Muscle of leg (tissue), 16 donors: ENCODE measurements at places on chromosomes 3 and 15. TPM values are rescaled to one million over a fixed set of nuclear protein-coding genes. Genes with fewer than 3 reads are reported as not detected.

- H3K27ac ChIP-seq: no peak overlapping the region
- no peak for DNase-seq
- peaks cover 22% of the 10 kb centered on the region for H3K4me1 ChIP-seq
- no peaks in the 10 kb centered on the region for H3K36me3 ChIP-seq
- H3K27me3 ChIP-seq: no peaks in the 10 kb centered on the region
- H3K4me3 ChIP-seq: no peak overlapping the region
Observed at GRCh38 chr3:40850861-40851260, 326.1 kb downstream of the ZNF621 start.

DNA sequence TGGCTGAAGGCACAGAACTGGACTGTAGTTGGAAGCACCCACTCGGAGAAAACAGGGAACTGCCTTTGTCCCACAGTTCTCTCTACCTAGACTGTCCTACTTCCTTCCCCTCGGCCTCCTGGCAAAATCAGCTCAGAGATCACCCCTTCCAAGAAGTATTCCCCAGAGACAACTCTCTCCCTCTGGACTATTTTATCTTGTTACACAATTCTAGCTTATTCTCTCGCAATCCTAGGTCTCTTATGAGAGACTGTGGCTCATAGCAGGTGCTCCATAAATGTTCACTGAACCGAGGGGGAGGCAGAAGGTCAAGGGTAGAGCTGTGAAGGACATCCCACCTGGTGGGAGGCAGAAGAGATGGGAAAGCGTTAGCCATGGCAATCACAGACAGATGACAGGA is 10.6 kb downstream of the HEG1 start:
- H3K4me3 ChIP-seq: no peak overlapping the region
- no peak overlapping the region for H3K27ac ChIP-seq
- no peak for DNase-seq
- H3K36me3 ChIP-seq: peaks cover 8% of the 10 kb centered on the region
- H3K4me1 ChIP-seq: peaks cover 44% of the 10 kb centered on the region

Gene C2CD4A
- under 0.01 TPM for total RNA-seq

GRCh38 chr3:71232175-71232679 is 351.3 kb downstream of the FOXP1 start:
- no peaks in the 10 kb centered on the region for H3K36me3 ChIP-seq
- DNase-seq: no peak
- no peaks in the 10 kb centered on the region for H3K27me3 ChIP-seq
- no peak overlapping the region for H3K4me3 ChIP-seq

DNA sequence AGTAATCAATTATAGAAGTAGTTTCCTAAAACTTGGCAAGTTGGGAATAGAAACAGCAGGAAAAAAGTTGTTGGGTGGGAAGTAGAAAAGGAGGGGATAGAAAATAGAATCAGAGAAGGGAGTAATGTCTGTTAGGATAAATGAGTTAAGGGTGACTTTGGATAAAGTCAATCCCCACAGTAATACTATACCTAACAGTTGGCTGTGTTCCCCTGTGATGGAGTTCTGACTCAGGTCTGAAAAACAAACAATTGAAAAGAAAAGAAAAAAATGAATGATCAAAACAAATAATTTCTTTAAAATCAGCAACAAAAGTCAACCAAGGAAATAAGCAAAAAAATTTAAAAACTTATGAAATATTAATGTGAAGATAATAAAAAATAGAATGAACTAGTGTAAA is 50.3 kb downstream of the EMC4 start:
- no peak for DNase-seq
- H3K27ac ChIP-seq: no peak overlapping the region
- no peak overlapping the region for H3K4me3 ChIP-seq
- H3K27me3 ChIP-seq: no peaks in the 10 kb centered on the region
- H3K36me3 ChIP-seq: no peaks in the 10 kb centered on the region
- H3K4me1 ChIP-seq: no peaks in the 10 kb centered on the region

Gene CPLX3
- total RNA-seq: not detected

GRCh38 chr3:161927131-161927530 is 430.5 kb downstream of the OTOL1 start:
- H3K36me3 ChIP-seq: no peaks in the 10 kb centered on the region
- H3K27ac ChIP-seq: no peak overlapping the region
- no peaks in the 10 kb centered on the region for H3K27me3 ChIP-seq
- H3K4me1 ChIP-seq: no peaks in the 10 kb centered on the region
- no peak overlapping the region for H3K4me3 ChIP-seq

Gene FGD5
- total RNA-seq: 14.1 TPM

DNA sequence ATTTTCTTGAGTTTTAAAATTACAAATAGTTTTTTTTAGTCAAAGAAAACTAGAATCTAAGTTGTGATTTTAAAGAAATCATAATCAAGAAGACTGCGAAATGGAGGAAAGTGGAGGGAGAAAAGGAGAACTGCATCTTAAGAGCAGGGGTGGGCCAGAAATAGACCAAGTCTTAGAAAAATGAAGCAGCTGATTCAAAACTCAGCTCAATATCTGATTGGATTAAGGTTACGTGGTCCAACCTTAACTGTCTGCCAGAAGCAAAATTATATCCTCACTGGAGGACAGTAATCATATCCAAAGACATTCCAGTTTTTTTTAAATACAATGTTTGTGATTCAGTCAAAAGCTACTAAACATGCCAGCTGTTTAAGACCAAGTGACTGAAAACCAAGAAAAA is 41.4 kb downstream of the CHSY1 start:
- H3K27ac ChIP-seq: peak overlapping the region; percentile 67
- H3K36me3 ChIP-seq: peaks cover 6% of the 10 kb centered on the region
- H3K4me1 ChIP-seq: peaks cover 9% of the 10 kb centered on the region
- no peak overlapping the region for H3K4me3 ChIP-seq
- H3K27me3 ChIP-seq: no peaks in the 10 kb centered on the region

- H3K36me3 ChIP-seq: no peaks in the 10 kb centered on the region
- no peaks in the 10 kb centered on the region for H3K27me3 ChIP-seq
Observed at GRCh38 chr3:3443482-3443881, 264.0 kb upstream of the CRBN start.

- H3K4me1 ChIP-seq: no peaks in the 10 kb centered on the region
- peaks cover 12% of the 10 kb centered on the region for H3K36me3 ChIP-seq
- peak; percentile 27 for DNase-seq
- no peak overlapping the region for H3K27ac ChIP-seq
- no peak overlapping the region for H3K4me3 ChIP-seq
Observed at GRCh38 chr3:156705761-156706616, 31.6 kb downstream of the TIPARP start.

DNA sequence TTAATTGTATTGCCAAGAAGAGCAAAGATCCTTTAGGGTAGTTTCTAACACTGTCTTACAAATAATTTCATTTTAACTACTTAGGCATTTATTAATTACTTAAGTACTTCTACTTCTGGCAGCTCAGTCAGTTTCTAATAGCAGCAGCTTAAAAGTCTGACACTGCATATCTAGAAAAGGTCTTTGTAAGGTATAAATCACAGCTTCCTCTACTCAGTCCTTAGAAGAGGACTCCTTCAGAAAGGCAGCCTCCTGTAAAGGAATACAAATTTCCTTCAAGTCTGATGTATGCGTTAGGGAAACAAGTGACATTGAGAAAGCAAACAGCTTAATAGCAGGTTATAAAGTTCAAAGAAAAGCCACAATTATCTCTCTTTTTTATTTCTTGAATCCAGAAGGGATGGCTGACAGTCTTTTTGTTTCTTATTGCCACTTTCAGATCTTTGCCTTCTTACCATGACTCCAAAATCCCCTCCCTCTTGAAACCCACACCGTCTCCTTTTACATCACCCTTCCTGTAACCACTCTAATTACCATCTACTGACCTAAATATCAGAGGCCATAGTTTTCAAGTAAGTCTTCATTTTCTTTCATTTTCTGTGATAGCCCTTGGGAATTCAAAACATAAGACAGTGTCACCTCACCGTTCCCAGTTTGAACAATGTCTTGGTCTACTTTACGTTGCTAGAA is 109.5 kb downstream of the CGGBP1 start:
- H3K4me3 ChIP-seq: no peak overlapping the region
- no peaks in the 10 kb centered on the region for H3K4me1 ChIP-seq
- DNase-seq: no peak
- no peaks in the 10 kb centered on the region for H3K36me3 ChIP-seq

GRCh38 chr3:128079823-128080222 is 27.6 kb downstream of the SEC61A1 start:
- peaks cover 37% of the 10 kb centered on the region for H3K36me3 ChIP-seq
- peaks cover 10% of the 10 kb centered on the region for H3K27me3 ChIP-seq
- no peak overlapping the region for H3K27ac ChIP-seq
- no peak overlapping the region for H3K4me3 ChIP-seq

DNA sequence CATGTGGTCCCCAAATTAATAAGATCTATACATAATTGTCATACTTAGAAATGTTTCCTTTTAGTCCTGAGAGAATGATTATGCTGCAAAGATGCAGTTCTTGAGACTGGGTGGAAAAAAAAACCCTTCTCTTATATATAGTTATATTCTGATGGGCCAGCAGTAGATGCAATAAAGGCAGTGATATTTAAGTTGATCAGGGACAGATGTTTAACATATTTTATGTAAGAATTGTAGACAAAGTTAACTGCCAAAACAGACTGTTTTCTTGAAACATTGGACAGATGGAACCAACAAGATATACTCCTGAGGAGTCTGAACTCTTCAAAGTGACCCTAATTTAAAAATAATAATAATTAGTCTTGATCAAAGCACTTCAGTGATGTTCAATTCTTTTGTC is 172.0 kb upstream of the LRIG1 start:
- peak; percentile 62 for DNase-seq
- no peak overlapping the region for H3K4me3 ChIP-seq
- H3K27ac ChIP-seq: peak overlapping the region; percentile 52
- H3K36me3 ChIP-seq: no peaks in the 10 kb centered on the region

DNA sequence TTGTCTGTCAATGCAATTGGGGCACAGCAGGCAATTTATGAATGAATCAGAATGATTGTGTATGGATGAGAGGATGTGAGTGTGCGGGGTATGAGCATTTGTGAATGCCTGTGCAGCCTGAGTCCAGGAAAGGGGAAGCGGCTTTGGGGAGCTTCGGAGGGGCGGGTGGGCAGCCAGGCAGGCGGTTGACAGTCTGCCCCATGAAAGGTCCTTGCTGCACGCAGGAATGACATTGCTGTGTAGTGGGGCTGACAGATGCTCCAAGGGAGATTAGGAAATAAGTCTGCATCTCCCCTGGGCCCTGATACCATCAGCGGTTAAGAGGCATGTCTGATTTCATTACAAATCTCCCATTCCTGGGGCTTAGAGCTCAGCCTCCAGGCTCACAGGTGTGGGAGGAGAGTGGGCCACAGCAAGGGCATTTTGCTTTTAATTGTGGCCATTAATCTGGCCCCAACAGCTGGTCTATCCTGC is 26.4 kb upstream of the TSPAN3 start:
- H3K4me3 ChIP-seq: no peak overlapping the region
- no peak overlapping the region for H3K27ac ChIP-seq
- DNase-seq: no peak
- no peaks in the 10 kb centered on the region for H3K36me3 ChIP-seq
- no peaks in the 10 kb centered on the region for H3K27me3 ChIP-seq

GRCh38 chr3:52623234-52623792 is 62.4 kb downstream of the PBRM1 start:
- no peaks in the 10 kb centered on the region for H3K4me1 ChIP-seq
- no peaks in the 10 kb centered on the region for H3K27me3 ChIP-seq
- no peak overlapping the region for H3K27ac ChIP-seq
- no peak for DNase-seq
- H3K4me3 ChIP-seq: no peak overlapping the region

GRCh38 chr3:170703121-170703588 is 117.3 kb upstream of the SLC7A14 start:
- DNase-seq: no peak
- H3K36me3 ChIP-seq: no peaks in the 10 kb centered on the region
- H3K27me3 ChIP-seq: no peaks in the 10 kb centered on the region
- no peaks in the 10 kb centered on the region for H3K4me1 ChIP-seq

Gene CPNE4
- 0.09 TPM for total RNA-seq

Gene TRIM42
- total RNA-seq: not detected

Gene GATA2
- total RNA-seq: 2.1 TPM

Gene FBXO40
- 2.4 TPM for total RNA-seq

DNA sequence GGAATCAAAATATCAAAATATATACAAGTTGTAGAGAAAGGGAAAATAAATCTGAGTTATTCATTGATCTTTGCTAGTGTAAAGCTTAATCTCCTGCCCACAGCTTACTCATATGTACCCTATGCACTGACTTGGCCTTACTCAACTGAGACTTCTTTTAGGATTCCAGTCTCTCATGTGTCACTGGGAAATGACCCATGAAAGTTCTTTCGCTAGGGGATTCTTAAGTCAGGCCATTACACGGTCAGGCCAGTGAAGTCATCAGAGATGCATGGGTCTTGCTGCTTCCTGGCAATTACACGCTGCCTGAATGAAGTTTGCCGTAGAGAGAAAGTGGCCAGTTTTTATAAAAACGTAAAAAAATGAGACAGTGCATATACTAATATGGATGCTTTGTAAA is 20.7 kb upstream of the LPP start:
- H3K27ac ChIP-seq: no peak overlapping the region
- H3K36me3 ChIP-seq: no peaks in the 10 kb centered on the region
- no peaks in the 10 kb centered on the region for H3K27me3 ChIP-seq
- no peaks in the 10 kb centered on the region for H3K4me1 ChIP-seq
- no peak for DNase-seq

DNA sequence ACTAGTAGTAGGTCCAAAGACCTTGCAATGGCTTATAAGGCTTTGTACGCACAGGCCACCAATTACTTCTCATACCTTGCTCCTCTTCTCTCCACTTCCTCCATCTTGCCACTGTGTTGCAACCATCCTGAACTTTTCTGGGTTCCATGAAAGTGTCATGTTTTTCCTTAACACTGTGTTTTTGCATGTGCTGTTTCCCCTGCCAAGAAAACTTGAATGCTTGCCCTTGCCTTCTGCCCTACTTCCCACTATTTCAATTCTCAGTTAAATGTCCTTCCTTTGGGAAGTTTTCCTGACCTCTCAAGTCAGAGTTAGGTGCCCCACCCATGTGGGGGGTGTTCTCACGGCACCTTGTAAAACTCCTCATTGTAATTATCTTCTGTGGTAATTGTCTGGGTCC is 182.8 kb downstream of the THRB start:
- no peaks in the 10 kb centered on the region for H3K36me3 ChIP-seq
- DNase-seq: peak; percentile 27
- no peaks in the 10 kb centered on the region for H3K4me1 ChIP-seq
- no peak overlapping the region for H3K27ac ChIP-seq
- H3K27me3 ChIP-seq: no peaks in the 10 kb centered on the region

Gene NDN
- 200 TPM for total RNA-seq

DNA sequence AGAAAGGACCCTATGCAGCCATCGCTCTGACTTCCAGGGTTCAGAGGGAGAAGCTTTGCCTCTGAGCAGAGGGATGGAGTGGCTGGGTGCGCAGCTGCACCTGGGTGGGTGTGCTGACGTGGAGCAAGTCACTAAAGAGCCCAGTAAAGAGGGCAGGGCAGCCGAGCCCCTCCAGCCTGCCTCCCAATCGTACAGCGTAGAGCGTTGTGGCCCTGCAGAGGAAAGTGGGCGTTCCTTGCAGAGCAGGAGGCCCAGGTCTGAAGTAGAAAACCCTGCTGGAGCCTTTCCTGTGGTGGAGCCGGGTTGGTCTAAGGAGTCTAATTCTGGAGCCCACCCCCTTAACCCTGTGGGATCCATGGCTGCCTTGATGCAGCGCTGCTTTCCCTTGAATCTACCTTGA is 61.0 kb downstream of the ABTB1 start:
- no peak for DNase-seq
- peaks cover 67% of the 10 kb centered on the region for H3K4me1 ChIP-seq
- no peaks in the 10 kb centered on the region for H3K36me3 ChIP-seq
- no peak overlapping the region for H3K27ac ChIP-seq
- H3K4me3 ChIP-seq: no peak overlapping the region
